ENCODE measurements at places on chromosomes 5 and 9. TPM values are rescaled to one million over a fixed set of nuclear protein-coding genes. Genes with fewer than 3 reads are reported as not detected.

FAM169A gene
- 13.1 TPM for total RNA-seq

IL17B gene
- total RNA-seq = not detected

PRKACG gene
- total RNA-seq = not detected

AGXT2 gene
- not detected for total RNA-seq

PTTG1 gene
- 27.1 TPM for total RNA-seq

CKMT2 gene
- total RNA-seq = not detected

ANKRD18A gene
- total RNA-seq = 5.4 TPM

DNA sequence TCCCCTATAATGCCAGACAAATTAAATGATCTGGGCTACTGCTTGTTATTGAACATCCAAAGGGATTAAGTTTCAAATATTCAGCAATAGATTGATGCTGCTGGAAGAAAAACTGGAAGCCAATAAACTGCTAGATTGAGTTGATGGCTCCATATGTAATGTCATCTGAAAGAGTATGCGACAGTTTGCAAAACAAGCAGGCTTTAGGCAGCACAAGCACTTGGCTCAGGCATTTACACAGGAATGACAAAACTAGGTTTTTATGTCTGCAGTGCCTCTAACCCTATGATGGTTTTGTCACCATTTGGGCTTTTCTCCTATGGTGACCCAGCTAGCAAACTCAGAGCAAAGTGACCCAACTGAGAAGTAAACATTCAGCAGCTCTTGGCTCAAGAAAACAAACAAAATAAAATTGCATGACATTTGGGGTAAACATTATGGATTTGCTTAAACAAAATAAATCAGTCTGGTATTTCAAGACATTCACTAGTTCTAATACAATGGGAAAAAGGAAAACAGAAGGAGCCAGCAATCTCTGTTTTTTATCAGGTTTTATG lies 978.5 kb downstream of the DTWD2 start:
- DNase-seq = no peak

- no peak for DNase-seq
Measured at GRCh38 chr9:131709771-131710431, 30.0 kb downstream of the RAPGEF1 start.

DNA sequence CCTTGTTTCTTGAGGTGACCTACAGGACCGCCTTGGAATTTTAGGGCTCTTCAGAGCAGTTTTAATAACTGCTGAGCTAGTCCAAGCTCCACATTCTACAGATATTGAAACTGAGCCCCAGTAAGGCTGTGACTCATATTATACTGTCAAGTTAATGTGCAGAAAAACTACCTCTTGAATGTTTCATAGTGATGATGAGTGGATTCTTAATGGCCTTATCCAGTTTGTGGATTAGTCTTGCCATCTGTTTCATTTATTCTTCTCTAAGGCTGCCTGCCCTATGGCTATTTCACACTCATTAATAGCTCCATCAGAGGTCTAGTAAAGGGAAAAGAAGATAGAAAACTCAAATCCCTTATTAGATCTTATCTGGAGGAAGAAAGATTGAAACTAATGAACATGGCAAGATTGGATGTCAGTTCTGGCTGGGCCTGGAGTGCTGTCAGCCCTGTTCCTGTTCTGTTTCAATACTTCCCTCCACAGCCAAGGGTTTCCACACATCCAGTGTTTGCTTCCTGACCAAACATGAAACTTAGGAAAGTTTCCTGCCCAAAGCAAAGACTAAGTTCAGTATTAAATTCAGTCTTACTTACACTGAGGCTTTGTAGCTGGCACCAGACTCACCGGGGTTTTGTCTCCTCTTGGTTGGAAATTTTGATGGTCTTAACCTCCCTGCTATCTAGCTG lies 215.6 kb upstream of the DMAC1 start:
- DNase-seq = no peak

DNA sequence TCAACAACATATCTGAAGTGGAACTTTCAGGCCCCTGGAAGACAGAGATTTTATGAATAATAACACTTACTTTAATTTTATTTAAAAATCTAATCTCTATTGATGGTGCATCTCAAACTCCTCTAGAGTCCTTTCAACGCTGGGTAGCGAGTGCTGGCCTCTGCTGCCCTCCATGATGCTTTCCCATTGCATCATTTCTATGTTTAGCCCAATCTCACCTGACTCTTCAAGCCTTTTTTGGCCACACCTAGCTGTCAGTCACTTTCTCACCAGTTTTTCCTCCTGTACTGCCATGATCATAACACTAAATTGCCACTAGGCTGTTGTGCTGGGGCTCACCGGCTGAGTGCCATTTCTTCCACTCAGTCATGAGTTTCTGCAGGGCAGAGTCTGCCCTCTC lies 396.1 kb upstream of the DAP start:
- DNase-seq = no peak

- no peak for DNase-seq
Measured at GRCh38 chr5:178371362-178372111, 138.9 kb upstream of the PHYKPL start.

DNA sequence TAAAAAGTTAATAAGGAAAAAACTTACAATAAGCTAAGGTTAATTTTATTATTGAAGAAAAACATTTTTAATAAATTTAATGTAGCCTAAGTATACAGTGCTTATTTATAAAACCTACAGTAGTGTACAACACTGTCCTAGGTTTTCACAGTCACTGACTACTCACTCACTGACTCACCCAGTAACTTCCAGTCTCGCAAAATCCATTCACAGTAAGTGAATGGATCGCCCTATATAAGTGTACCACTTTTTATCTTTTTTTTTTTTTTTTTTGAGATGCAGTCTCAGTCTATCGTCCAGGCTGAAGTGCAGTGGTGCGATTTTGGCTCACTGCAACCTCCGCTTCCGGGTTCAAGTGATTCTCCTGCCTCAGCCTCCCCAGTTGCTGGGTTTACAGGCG lies 47.7 kb downstream of the FNIP1 start:
- no peak for DNase-seq

GRCh38 chr9:131516930-131517329 lies 14.1 kb downstream of the UCK1 start:
- no peak for DNase-seq

GRCh38 chr5:139341187-139341688 lies 416 bp upstream of the PAIP2 start:
- DNase-seq = no peak

DNA sequence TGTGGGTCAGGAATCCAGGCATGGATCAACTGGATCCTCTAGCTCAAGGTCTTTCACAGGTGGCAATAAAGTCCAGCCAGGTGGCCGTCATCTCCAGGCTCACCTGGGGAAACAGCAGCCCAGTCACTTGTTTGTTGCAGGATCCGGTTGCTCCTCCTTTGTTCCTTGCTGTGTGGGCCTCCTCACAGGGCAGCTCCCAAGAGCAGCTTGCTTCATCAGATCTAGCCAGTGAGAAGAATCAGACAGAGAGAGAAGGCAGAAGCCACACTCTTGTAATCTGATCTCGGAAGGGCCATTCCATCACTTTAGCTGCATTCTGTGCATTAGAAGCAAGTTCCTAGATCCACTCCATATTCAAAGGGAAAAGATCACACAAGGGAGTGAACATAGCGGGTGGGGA lies 3.2 kb upstream of the HSD17B3 start:
- DNase-seq = no peak

GRCh38 chr9:130823435-130823834 lies 11.6 kb upstream of the ABL1 start:
- DNase-seq = no peak

GRCh38 chr5:40746703-40747102 lies 9.1 kb downstream of the TTC33 start:
- DNase-seq = no peak

GRCh38 chr9:22813529-22813928 lies 366.9 kb downstream of the DMRTA1 start:
- no peak for DNase-seq

DNA sequence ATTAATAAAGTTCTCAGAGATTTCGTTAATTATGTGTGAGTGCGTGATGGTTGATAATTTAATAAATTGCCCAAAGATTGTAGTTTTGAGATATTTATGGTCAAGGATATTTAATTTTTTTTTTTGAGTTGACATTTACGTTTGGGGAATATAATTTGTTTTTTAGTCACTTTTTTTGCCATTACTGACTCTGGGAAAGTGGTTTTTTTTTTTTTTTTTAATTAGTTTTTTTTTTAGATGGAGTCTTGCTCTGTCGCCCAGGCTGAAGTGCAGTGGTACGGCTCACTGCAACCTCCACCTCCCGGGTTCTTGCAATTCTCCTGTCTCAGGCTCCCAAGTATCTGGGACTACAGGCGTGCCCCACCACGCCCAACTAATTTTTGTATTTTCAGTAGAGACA lies 1.7 kb downstream of the BDP1 start:
- no peak for DNase-seq

DNA sequence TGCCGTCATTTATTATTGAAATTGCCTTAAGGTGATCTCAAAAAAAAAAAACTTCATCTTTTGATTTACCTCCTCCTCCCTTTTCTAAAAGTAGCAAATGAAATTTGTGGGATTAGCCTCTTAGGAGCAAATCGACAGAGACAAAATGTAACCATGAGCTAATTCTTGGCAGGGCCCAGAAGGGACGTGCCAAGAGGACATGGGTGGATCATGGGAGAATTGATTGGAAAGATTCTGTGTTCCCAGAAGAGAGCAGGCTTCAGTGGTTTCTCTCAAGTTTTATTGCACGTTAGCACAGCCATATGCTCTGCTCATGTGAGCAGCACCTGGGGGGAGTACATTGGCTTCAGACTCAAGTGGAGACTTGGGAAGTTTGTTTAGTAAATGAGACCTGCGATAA lies 394.6 kb downstream of the ELAVL2 start:
- no peak for DNase-seq

DNA sequence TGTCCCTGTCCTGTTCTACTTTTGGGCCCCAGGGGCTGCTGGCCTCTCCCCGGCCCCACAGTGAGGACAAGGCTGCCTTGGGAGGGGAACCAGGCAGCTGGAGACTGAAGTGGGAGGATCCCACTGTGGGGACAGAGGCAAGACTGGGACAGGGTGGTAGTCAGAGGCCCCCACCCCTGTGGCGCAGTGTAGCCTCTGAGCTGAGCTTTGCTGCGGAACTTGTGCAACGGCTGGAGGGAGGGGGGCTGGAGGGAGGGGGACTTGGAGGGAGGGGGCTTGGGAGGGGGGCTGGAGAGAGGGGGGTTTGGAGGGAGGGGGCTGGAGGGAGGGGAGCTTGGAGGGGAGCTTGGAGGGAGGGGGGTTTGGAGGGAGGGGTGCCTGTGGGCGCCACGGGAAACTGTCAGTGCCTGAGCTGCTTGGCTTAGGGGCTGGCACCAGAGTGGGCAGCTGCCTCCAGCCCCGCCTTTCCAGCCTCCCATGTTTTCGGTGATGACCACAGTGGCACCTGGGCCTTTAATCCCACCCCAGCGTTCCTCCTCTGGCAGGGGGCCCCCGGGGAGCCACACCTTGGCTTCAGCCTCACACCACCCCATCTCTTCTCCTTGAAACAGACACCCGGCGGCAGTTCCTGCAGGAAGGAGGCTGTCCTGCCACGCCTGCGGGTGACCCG lies 2.3 kb upstream of the FUT7 start:
- DNase-seq = no peak

DNA sequence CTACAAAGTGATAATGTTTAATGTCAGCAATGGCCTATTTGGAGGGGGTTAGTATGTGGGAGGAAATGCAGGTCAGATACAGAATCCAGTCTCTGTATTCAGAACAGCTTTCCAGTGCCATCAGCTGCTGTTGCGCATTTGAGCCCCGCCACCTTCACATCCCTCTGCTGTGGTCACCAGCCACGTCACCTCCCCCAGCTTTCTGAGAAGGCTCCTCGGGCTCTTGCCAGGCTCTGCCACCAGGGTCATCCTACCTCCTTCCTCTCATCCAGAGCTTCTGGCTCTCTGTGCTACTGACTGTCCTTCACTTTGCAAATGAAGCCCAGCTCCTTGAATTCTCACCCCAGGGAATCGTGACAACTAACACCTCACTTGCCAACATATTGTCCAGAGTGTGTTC lies 138.8 kb downstream of the PIK3R1 start:
- no peak for DNase-seq
